ENCODE measurements at places on chromosomes 5 and 9.

DNA sequence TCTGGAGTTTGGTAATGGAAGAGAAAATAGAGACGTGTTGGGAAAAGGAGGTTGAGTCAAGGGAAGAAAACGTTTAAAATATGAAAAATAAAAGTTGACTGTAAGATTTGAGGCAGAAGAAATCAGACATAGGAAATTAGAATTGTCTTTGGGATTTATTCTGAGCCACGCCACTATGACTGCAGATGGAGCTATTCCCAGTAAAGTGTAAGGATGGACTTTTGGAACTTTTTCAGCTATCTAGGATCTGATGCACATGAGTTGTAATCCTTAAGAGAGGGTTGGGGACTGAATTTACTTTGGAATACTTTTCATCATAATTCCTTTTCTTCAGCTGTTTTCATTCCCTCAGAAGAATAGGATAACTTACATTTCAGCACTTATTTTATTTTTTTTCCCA is 336.7 kb downstream of the FAM170A start:
- no peak for DNase-seq

GRCh38 chr5:180649297-180650039 is at the start of gene FLT4:
Gene FLT4, minus strand, starts transcription at chr5:180649600. Its CDS starts 55 bp downstream, at chr5:180649545.
- no peak for DNase-seq

- DNase-seq, result no peak
Measured at GRCh38 chr5:88377705-88378656, 109.3 kb upstream of the TMEM161B start.

- peak; percentile 83 for DNase-seq
Measured at GRCh38 chr5:132064738-132065331, 4.4 kb downstream of the IL3 start.

- DNase-seq, result no peak
Measured at GRCh38 chr5:45639040-45639439, 57.1 kb downstream of the HCN1 start.

DNA sequence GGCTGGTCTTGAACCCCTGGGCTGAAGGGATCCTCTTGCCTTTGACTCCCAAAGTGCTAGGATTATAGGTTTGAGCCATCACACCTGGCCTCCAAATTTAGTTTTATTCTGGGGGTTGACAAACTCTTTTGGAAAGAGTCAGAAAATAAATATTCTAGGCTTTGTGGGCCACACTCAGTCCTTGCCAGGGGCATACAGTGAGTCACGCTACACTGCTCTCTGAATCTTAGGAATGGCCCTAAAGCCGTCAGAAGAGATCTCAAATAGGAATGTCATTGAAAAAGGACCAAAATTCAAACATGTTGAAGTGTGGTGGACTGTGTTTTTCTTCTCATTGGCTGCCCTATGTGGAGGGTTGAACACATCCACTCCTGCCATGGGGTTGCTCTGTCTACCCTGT is 127.7 kb upstream of the BASP1 start:
- DNase-seq, result no peak

- DNase-seq, result no peak
Measured at GRCh38 chr9:109487247-109487646, 10.9 kb downstream of the PTPN3 start.

DNA sequence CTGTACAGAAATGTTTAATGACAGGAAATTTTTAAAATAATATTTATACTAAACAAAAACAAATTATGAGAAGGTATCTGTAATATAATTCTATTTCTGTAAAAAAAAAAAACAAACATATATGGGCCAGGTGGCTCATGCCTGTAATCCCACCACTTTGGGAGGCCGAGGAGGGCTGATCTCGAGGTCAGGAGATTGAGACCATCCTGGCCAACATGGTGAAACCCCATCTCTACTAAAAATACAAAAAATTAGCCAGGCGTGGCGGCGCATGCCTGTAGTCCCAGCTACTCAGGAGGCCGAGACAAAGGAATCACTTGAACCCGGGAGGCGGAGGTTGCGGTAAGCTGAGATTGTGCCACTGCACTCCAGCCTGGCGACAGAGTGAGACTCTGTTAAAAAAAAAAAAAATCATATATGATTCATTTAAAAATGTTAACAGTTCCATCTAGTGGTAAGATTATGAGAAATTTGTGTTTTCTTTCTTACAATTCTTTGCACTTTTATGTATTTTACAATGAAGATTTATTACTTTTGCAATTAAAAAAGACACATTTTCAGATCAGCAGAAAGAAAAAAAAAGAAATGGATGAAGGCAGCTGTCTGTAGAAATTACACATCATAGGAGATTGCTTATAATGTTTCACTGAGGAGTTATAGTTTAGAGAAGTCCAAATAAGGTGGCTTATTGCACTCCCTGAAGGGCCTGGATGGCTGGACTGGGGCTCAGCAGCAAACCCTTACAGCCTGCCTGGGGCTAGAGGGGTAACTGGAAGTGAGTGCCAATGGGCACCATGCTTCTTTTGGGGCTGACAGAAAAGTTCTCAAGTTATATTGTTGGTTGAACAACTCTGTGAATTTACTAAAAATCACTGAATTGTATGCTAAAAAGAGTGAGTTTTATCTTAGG is 20.3 kb downstream of the C9orf153 start:
- DNase-seq, result no peak

DNA sequence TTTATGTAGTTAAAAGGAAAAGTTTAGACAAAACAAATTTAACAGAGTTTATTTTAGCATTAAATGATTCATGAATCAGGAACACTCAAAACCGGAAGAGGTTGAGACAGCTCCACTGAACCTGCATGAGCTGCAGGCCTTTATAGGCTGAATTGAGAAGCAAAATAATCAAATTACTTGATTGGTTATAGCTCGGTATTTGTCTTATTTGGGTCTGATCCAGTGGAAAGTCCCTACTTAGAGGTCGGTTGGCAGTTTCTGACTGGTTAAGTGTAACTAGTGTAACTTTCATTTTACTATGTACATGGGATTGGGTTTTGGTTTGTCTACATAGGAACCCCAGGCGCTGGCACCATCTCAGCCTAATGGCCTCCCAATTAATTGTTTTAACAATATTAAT is 74.1 kb upstream of the PIK3R1 start:
- DNase-seq, result no peak

DNA sequence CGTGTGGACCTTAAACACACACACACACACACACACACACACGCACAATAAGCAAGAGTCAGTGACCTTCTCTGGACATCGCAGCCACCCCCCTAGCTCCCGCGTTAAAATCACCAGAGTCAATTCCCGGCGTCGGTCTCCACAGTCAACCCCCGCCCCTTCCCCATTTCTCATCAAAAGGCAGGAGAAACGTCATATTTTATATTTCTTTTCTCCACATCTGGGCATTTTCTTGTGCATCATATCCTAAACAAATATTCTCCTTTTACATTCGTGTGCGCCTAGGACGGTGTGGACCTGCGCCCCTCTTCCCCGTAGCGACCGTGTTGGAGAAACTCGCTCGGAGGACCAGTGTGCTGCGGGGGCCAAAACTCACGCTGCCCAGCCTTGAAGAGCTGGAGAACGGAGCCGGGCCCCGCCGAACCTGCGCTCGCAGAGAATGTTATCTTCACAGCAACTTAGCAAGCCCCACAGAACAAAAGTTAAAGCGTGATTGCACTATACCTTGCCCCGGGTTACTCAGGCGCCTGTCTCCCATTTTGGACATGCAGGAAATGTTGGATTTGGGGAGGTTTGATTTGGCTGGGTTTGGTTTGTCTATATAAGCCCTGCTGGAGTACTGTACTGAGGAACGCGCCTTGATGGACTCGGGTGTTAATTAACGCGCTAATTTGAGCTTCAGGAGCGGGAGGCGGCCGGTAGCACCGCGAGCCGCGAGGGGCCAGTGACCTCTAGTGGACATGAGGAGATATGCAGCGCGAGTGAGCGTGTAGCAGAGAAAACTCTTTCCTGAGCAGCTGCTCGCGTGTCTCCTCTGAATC is 192.4 kb downstream of the MEF2C start:
- DNase-seq, result peak; percentile 27

DNA sequence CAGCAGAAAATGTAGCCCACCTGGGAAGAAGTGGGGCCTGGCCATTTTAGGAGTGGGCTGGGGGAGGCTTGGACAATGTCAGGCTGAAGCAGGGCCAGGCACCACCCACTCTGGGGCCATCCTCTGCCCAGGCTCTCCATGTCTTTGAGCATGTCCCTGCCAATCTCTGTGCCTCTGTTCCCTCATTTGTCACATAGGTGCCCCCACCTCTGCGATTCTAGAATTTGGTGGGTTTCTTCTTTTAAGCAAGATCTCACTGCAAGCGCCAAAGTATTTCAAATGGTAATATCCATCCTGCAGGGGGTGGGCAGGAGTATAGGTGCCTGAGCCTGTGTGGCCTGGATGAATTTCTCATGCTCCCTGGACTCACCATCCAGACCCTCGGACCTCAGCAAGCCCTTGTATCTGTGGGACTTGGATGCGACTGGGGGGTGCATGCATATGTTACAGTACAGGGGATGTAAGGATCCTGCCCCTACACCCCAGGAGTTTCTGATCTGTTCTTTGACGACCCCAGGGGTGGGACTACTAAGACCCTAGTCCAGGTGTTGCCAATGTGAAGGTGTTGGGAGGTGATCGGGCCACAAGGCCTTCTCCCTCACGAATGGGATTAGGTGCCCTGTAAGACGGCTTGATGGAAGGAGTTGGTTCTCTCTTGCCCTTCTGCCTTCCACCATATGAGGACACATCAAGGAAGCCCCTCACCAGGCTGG is 4.3 kb downstream of the CD74 start:
- DNase-seq, result no peak

- no peak for DNase-seq
Measured at GRCh38 chr5:140398379-140398811, 3.2 kb upstream of the ANKHD1 start.

GRCh38 chr9:126533926-126534310 is 79.8 kb upstream of the LMX1B start:
- no peak for DNase-seq

DNA sequence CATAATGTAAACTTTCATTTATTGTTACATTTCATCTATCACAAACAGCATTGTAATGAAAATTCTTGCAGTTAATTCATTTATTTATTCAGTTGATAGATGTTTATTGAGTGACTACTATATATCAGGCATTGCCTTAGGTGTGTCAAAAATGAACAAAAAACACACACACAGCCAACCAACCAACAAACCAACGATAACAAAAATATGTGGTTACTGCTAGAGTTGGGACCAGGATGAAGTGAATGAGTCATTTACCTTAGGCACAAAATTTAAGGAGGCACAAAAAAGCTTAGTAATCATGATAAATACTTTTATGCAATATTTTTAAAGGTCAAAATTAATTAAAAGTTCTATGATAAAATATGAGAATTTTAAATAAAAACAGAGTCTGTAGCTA is 223.4 kb downstream of the CSNK1G3 start:
- no peak for DNase-seq

- no peak for DNase-seq
Measured at GRCh38 chr5:71778678-71779276, 59.7 kb downstream of the CARTPT start.

DNA sequence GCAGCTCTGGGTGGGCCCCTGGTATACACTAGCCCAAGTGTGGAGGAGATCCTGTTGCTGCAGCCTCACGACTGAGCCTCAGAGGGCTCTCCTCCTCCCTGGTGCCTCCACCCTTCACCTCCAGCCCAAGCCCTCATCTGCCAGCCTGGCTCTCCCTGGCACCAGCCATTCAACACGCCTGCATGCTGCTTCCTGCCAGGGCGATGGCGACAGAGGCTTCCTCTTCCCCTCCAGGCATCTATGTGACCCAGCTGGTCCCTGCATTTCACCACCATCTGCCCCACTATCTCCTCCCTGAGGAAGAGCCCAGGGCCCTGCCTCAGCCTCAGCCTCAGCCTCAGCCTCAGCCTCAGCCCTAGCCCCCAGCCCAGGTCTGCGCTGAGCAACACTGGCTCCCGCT is 54.8 kb upstream of the ANGPTL2 start:
- no peak for DNase-seq

GRCh38 chr5:139565411-139566305 is 4.5 kb downstream of the UBE2D2 start:
- DNase-seq, result peak; percentile 12

DNA sequence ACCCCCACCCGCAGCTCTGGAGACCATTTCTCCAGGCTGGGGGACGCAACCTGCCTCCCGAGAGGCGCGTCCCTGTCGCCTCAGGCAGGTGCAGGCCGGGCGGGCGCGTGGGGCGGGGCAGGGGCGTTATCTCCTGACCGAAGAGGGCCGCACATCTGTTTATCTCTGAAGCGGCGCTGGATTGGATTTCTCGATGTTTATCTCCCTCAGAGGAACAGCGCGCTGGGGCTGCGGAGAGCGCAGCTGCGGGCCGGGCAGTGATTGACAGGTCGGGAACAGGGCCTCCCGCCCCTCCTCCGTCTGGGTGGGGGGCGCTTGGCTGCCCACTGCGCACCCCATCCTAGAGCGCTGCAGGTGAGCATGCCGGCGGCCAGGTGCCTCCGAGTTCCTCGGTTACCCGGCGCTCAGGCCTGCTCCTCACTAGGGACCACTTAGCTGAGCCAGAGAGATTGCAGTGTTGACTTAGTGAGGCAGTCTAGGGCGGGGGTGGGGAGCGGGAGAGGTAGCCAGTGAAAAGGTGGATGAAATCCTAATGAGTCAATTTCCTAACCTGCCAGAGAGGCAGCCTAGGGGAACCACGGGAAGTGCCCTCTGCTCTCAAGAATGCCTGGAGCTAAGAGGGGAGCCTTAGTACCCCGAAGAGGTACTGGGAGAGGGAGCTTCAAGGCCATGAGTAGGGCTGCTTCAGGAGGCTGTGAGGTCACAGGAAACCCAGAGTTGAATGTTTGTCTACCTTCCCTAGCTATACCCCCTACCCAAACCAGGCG is 39.6 kb upstream of the TIFAB start:
- no peak for DNase-seq

- no peak for DNase-seq
Measured at GRCh38 chr9:79670269-79670961, 98.7 kb downstream of the TLE4 start.

GRCh38 chr5:150481972-150482406 is 25.9 kb upstream of the NDST1 start:
- no peak for DNase-seq

- no peak for DNase-seq
Measured at GRCh38 chr9:21558615-21559401, 76.7 kb upstream of the IFNE start.

DNA sequence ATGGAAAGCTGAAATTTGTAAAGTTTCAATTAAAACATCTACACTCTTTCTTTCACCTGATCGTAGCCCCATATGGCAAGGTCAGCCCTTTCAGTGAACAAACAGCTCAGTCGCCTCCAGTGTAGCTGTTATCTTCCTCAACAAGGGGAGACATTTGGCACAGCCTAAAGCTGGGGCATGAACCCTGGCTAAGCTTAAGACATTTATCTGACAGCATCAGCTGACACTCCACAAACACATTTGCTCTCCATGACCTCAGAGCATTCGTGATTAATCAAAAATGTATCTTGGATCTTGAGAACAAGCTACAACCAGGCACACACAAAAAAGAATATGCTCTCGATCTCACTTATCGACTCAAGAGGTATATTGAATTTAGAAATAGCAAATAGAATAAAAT is 67.3 kb downstream of the POU5F2 start:
- no peak for DNase-seq

GRCh38 chr5:179123491-179124272 is 63.5 kb downstream of the ZNF354C start:
- DNase-seq, result no peak

DNA sequence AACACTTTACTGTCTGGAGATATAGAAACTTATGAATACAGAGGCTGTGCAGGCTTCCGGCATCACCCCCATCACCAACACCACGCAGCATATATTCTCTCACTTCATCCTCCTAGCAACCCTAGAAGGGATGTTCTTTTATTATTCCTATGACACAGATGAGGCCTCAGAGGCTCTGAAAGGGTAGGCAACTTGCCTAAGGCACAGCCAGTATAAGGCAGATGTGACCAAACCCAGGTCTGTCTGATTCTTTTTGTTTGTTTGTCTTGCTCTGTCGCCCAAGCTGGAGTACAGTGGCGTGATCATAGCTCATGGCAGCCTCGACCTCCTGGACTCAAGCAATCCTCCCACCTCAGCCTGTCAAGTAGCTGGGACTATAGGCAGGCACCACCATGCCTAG is 22.8 kb upstream of the CORO2A start:
- no peak for DNase-seq
